ENCODE measurements at places on chromosomes 12 and 14.

GRCh38 chr14:71328183-71328582 is 420.9 kb downstream of the PCNX1 start:
- no peak for ATAC-seq

DNA sequence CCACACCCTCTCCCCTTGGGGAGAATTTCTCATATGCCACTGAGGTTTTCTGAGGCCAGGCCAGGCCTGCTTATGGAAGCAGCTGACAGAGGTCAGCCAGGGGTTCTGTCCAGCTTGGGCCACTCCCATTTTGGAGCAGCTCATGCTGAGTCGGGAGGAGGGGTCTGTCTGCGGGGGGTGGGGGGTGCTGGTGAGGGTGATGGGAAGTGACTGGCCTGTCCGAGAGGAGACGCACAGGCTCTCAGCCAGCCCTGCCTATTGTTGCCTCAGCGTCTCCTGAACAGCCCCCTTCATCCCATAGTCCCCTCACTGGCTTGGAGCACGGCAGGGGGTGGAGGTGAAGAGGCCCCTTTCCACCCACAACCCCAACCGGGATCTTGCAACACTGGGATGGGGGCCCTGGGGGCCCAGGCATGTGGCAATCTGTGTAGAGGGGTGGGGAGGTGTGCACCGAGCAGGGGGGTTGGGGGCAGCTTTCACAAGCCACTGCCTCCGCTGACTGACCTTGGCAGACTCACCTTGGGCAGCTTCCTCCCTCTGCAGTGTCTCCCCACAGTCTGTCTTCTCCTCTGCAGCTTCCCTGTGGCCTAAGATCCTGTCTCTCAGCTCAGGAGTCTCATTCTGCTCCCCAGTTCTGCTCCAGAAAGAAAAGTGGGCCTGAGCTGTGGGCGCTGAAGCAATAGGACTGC is 5.5 kb downstream of the CEBPE start:
- ATAC-seq: peak; percentile 77

- peak; percentile 4 for ATAC-seq
Measured at GRCh38 chr14:73058922-73059673, 764 bp downstream of the RBM25 start.

DNA sequence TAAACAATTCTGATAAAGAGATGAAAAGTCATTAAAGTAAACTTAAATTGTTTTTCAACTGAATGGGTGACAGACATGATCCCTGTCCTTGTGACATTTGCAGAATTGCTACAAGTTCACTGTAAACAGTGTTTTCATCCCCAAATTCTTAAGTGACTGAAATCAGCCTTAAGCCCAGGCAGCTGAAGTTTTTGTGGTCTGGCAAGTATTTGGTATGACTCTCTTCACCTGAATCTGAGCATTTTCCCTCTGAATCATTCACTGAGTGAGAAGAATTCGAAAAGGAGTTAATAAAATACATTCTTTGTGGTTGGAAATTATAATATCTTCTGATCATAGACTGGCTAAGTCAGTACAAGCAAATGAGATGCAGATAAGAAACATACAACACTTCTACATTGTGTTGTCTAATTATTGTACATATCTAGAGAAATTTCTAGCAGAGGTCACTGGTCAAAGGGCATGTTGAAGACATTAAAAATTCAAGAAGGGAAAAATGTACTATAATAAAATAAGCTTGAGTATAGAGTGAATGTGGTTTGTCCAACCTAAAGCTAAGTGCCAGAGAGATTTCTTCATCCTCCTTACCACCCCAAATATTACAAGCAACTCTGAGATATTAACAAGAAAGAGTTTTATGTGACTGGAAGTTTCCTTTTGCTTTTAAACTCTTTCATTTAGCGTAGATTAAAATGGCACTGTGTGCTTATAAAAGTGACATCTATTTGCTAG is 177.8 kb upstream of the DIO2 start:
- ATAC-seq: peak; percentile 44

- ATAC-seq: no peak
Measured at GRCh38 chr12:50925342-50925651, 27.0 kb upstream of the HIGD1C start.

DNA sequence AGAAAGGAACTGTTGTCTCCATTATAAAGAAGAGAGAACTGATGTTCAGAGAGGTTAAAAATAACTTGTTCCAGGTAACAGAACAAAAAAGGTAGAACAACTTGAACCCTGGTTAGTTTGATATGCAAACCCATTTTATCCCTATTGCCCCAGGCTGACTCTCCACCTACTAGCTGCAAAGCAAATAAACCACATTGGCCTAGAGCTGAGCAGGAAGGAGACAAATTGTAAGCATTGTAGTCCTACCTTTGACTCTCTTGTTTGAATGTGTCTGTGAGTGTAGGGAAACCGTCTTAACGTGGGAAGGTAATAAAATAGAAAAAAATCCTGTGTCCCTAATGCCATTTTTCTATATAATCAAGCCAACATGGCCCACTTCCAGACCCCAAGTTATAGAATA is 126.4 kb downstream of the CCER1 start:
- ATAC-seq: no peak

GRCh38 chr12:68378872-68379606 is 46.9 kb upstream of the MDM1 start:
- ATAC-seq: no peak

DNA sequence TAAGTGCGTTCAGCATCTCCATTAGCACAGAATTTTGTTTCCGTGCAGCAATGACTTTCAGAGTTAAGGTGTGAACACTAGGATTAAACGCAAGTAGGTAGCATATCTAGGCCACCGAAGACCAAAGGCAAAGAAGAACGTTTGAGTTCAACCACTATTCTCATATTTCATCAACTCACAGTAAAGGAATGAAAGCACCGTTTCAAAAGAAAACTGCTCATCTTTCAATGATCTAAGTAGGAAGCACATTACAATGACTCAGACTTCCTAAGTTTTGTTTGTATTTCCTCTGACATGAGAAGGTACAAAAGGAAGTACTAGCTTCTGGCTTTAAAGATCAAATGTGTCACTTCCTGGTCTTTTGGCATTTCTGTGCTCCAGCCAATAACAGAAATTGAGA is 57.6 kb downstream of the ACADS start:
- ATAC-seq: no peak

DNA sequence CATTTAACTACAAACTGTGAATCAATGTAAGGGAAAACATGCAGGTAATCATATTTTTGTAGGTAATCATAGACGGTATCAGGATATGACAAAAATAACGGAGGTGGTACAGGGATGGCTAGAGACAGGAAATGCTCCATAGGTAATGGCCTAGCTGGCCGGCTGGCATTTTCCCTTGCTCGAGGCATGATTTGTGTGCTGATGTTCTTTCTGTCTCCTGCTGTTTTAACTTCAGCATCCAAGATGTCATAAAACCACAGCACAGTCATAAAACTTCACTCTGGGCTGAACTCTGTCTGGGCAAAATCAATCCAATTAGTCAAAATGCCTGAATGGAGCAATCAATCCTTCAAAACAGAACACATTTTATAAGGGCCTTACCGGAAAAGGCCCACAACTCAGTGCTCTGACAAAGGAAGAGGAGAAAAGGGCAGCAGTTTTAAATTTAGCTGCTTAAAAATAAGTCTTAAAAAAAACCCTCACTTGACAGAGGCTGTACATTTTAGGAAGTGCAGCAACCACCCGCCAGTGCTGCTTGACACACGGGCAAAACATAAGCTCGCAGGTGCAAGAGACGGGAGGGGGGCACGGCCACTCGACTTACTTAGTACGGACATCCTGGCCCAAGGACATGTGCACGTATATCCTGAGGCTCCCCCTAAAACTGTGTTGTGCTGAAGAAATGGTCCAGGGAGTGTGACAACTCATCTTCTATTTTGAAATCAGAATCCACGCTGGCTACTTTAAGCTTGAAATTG is 40.5 kb upstream of the GPR68 start:
- ATAC-seq: peak; percentile 47

GRCh38 chr14:32224737-32225377 is 21.8 kb upstream of the RNU6-8 start:
- peak; percentile 100 for ATAC-seq

DNA sequence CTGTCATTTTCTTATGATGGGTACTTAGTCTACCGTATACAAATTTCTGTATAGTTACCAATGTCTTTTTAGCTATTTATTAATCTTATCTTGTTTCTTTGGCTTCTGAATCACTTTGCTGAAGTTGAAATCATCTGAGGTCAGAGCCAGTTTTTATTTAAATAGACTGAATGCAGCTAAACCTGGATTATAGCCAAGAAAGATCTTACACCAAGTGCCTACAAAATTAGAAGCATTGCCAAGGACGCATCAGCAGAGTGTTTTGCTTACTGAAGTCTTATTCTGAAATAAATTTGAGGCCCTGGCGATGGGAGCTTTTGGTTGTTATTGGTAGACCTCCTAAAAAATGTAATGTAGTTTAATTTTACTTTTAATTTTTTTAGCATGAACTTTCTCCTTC is 128.2 kb downstream of the RGS6 start:
- ATAC-seq: no peak
